ENCODE measurements at places on chromosomes 13 and 19.
A peak's percentile ranks its signal among the peaks of the same experiment; 100 is the strongest.

DNA sequence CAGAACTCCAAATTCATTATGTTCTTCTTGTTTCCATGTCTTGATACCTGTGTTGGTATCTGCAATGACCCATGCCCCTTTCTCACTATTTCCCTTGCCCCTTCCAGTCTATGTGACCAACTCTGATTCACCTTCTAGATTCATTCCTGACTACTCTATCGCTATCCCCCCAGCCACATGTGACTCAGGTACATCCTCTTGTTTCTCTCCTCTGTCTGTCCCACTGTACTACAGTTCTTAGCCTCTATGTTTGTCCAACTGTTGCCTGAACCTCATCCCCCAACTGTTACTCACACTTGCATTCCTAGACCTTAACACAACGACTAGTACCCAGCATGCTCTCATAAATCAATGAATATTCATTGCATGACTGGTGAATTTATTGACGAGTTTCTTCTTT lies 10.0 kb upstream of the FLT3 start:
- DNase-seq, result no peak

GRCh38 chr19:42333975-42334696 lies 8.7 kb downstream of the MEGF8 start:
- no peak for DNase-seq

DNA sequence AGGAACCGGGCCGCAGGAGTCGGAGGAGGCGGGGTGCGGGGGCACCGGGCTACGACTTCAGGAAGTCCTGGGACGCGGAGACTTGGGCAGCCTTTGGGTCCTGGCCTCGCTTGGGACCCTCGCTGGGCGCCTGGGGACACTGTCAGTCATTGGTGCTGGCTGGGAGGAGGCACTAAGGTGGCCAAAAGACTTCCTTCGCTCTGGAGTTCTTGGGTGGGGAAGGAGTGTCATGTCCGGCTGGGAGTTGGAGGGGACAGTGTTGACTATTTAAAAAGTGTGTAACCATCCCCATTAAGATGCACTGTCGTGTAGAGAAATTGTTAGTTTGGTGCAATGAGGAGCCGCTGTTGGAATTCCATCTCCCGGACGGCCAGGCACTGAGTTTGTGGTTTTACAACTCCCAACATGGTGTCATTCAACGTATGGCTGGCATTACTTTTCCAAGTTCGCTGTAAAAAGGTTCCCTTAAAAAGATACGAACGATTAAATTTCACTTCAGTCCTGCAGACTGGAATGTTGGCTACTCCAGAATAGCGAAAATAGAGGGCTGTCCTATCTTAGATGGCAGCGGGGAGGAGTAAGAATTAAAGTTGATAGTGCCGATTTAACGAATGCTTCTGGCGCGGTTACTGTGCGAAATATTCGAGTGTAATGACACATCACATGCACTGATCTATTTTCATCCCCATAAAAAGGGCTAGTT lies 776 bp downstream of the DNAJC3 start:
- DNase-seq, result no peak

- DNase-seq, result peak; percentile 85
These were observed 485.5 kb downstream of the DIAPH3 start for GRCh38 chr13:59677966-59678814.

GRCh38 chr13:51222037-51222685 lies at the start of gene FAM124A:
TSS of gene FAM124A (plus strand) at chr13:51222398. CDS start at chr13:51222502, 104 bp downstream.
- DNase-seq, result no peak

- DNase-seq, result no peak
These were observed 9.8 kb downstream of the TPRX1 start for GRCh38 chr19:47794526-47794925.
